ENCODE measurements at places on chromosomes 7 and 10.
A peak's percentile ranks its signal among the peaks of the same experiment; 100 is the strongest.

DNA sequence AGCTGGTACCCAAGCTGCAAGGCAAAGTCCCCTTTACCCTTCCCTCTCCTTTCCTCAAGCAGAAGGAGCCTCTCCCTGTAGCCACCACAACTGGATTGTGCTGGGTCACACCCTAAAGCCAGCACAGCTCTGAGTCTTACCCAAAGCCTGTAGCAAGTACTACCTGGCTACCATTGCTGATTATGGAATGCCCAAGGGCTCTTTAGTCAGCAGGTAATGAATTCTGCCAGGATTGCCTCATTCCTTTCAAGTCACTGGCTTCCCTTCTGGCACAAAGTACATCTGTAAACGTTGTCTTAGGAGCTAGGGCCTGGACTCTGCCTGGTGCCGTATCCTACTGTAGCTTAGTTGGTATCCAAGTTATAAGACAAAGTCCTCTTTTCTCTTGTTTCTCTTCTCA, 52.0 kb downstream of the FAS start:
- H3K27me3 ChIP-seq = no peaks in the 10 kb centered on the region
- H3K27ac ChIP-seq = no peak overlapping the region
- DNase-seq = no peak
- H3K36me3 ChIP-seq = peaks cover 4% of the 10 kb centered on the region
- H3K4me1 ChIP-seq = no peaks in the 10 kb centered on the region
- H3K4me3 ChIP-seq = no peak overlapping the region

DNA sequence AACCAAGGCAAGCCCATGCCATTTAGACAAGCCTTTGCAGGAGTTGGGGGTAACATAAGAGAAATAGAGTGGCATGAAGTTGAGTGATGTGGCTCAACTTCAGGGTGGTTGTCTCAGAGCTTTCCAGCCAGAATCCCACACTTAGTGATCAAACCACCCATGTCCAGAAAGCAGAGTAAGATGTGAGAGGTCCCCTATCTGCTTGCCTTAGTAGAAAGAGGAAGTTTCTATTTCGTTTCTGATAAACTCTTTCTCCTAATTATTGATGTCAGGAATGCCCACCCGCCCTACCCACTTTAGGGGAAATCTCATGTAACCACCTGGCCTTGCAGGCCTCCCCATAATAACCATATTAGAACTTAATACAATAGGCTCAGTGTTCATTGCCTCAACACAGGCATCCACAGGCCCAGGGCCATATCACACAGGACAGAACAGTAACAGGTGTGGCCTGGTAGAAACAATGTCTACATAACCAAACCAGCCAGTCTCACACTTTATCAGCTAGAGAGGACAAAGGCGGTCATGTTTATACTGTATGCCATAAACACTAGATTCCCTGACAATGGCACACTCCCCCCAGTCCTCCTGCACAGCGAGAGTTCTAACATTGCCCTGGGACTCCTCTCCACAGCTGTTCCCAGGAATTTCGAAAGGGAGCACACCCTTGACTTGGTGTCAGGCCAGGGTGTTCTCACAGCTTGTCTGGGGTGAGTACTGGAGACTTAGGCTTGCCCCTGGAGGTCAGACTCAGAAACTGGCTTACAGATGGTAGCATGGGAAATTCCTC, 364.4 kb downstream of the CXCL12 start:
- no peak for DNase-seq
- H3K27me3 ChIP-seq = no peaks in the 10 kb centered on the region
- H3K27ac ChIP-seq = no peak overlapping the region
- peaks cover 17% of the 10 kb centered on the region for H3K4me1 ChIP-seq

DNA sequence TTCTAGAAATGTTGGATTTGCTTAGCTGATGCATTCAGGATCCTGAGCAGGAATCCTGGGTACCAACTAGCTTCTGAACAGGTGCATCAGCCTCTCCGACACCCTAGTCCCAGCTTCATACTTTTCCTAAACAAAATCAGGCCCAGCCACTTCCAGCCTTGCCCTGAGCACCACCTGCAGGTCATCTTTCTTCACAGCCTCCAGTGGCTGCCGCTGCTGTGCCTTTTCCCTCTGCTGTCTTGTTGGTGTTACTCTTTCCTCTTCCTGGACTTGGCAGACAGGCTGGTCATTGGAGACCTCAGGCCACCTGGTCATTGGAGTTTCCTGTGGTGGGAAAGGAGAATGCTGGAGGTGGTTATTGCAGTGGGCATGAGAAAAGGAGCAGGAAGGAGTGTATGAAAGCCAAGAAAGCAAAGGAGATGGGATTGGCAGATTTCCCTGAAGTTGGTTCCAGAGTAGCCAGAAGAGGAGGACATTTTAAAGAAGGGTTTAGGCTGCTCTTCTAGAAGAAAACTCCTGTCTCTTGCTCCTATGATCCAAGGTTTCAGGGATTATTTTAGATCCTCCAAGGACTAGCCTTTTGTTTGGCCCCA, 48.2 kb upstream of the NFKB2 start:
- peak; percentile 30 for DNase-seq
- H3K4me3 ChIP-seq = no peak overlapping the region
- H3K36me3 ChIP-seq = peaks cover 65% of the 10 kb centered on the region
- H3K27me3 ChIP-seq = no peaks in the 10 kb centered on the region
- H3K27ac ChIP-seq = no peak overlapping the region

GRCh38 chr7:71925663-71926062, 486.5 kb downstream of the CALN1 start:
- no peaks in the 10 kb centered on the region for H3K36me3 ChIP-seq
- no peak overlapping the region for H3K4me3 ChIP-seq
- no peaks in the 10 kb centered on the region for H3K27me3 ChIP-seq
- DNase-seq = no peak
- H3K4me1 ChIP-seq = no peaks in the 10 kb centered on the region
- no peak overlapping the region for H3K27ac ChIP-seq

DNA sequence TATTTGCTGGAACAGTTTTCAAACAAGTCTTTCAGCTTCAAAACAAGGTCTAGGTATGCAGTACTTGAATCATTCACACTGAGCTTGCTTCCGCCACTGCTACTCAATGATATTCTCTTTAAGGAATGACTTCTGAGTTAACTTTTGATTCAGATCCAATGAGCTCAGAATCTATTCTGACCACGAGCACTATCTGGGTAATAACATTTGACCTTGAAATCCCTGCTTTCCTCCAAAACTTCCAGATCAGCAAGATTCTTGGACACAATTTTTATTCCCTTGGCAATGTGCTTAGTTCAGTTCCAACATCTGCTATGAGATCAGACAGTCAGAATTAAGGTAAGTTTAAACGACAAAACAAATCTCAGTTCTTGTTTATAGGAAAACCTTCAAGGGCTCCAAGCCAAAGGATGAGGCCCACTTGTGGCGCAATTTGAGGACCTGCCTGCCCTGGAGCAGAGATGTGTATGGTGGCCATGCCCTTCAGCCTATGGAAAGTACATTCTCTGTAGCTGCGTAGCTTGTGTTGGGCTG, 87.2 kb downstream of the RNF216 start:
- H3K27me3 ChIP-seq = no peaks in the 10 kb centered on the region
- peak overlapping the region; percentile 92 for H3K27ac ChIP-seq
- peaks cover 74% of the 10 kb centered on the region for H3K4me1 ChIP-seq

GRCh38 chr10:1204434-1205326, 148.5 kb downstream of the WDR37 start:
- H3K4me3 ChIP-seq = no peak overlapping the region
- H3K36me3 ChIP-seq = no peaks in the 10 kb centered on the region
- no peak overlapping the region for H3K27ac ChIP-seq

DNA sequence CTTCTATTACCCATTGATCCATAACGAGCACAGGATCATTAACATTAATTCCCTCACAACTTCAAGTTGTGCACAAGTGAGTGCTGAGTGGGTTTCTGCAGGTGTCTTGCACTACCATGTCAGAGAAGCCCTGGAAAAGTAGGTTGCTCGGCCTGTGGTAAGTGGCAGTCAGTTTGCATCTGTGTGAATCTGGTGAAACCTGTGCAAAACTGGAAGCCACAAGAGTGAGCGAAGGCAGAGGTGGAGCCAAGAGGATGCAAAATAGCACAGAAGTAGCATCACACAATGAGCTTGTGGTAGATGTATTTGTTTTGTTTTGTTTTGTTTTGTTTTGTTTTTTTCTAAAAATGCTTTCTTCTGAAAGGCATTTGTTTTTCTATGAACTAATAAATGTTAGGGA, 181.5 kb downstream of the THSD7A start:
- no peaks in the 10 kb centered on the region for H3K36me3 ChIP-seq
- H3K27me3 ChIP-seq = no peaks in the 10 kb centered on the region
- H3K4me3 ChIP-seq = no peak overlapping the region

DNA sequence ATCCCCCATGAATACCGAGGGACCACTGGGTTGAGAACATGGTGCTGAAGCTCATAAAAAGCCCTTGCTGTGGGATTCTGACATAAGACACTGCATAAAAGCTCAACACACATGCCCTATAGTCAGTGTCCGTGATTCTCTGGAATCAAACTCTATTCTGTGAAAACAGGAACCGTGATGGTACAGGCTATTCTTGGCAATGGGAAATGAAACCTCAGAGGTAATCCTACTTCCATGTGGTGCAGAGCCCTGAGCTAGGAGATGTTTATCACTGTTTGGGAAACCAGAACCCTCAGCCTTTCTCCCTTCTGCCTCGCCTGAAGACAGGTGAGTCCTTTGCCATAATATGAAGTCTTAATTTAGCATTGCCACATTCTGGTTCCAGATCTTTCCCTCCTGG, 80.8 kb upstream of the PRSS1 start:
- no peaks in the 10 kb centered on the region for H3K27me3 ChIP-seq
- H3K4me1 ChIP-seq = no peaks in the 10 kb centered on the region
- DNase-seq = no peak
- H3K36me3 ChIP-seq = no peaks in the 10 kb centered on the region

GRCh38 chr7:130961128-130961601, 227.2 kb upstream of the KLF14 start:
- H3K4me3 ChIP-seq = no peak overlapping the region
- H3K36me3 ChIP-seq = peaks cover 24% of the 10 kb centered on the region
- H3K4me1 ChIP-seq = peaks cover 3% of the 10 kb centered on the region
- H3K27ac ChIP-seq = no peak overlapping the region
- no peaks in the 10 kb centered on the region for H3K27me3 ChIP-seq

GRCh38 chr7:33059635-33060034, 2.9 kb downstream of the NT5C3A start:
- no peaks in the 10 kb centered on the region for H3K27me3 ChIP-seq
- H3K27ac ChIP-seq = no peak overlapping the region
- H3K4me1 ChIP-seq = peaks cover 17% of the 10 kb centered on the region

- DNase-seq = no peak
- no peaks in the 10 kb centered on the region for H3K27me3 ChIP-seq
- no peaks in the 10 kb centered on the region for H3K4me1 ChIP-seq
These were observed at the start of gene TMEM225B for GRCh38 chr7:99597762-99598501. TSS of gene TMEM225B (plus strand) at chr7:99598267. CDS start at chr7:99604389, 6,122 bp downstream.

DNA sequence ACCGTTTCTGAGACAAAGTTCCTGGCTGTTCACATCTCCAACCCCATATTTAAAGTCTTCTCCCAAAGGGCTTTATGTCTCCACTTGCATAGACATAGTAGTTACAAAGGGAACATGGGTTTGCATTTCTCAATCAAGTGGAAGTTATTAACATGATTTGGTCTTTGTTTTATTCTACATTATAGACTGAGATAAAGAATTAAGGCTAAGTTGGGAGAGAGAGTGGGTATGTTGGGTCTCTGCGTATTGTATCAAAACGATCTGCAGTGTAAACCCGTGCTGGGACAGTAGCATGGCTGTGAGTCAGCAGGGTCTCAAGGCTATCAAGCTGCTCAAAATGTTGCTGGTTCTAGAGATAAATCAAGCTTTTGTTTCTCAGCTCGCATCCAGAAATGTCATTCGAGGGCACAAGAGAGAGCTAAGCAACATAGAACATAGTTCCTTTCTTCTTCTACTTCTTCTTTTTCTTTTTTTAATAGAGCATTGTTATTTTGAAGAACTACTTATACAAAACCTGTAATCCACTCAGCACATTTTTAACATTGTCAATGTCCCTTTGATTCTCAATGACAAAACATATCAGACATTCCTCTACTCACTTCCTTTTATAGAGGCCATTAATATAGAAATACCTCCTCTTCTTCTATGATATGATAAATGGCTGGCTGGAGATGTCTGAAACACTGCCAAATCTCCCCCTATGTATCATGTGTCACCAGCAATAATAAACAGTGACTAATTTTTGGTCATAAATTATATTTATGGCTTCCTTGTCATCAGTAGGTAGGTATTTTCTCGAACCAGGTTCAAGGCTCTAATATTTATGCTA, 34.5 kb upstream of the RHOBTB1 start:
- H3K36me3 ChIP-seq = no peaks in the 10 kb centered on the region
- H3K27ac ChIP-seq = no peak overlapping the region
- H3K4me1 ChIP-seq = no peaks in the 10 kb centered on the region
- H3K27me3 ChIP-seq = no peaks in the 10 kb centered on the region

- H3K27ac ChIP-seq = no peak overlapping the region
- peaks cover 28% of the 10 kb centered on the region for H3K4me1 ChIP-seq
- no peaks in the 10 kb centered on the region for H3K27me3 ChIP-seq
- H3K4me3 ChIP-seq = no peak overlapping the region
- no peaks in the 10 kb centered on the region for H3K36me3 ChIP-seq
These were observed 94.7 kb upstream of the EFCAB10 start for GRCh38 chr7:105675934-105676371.

DNA sequence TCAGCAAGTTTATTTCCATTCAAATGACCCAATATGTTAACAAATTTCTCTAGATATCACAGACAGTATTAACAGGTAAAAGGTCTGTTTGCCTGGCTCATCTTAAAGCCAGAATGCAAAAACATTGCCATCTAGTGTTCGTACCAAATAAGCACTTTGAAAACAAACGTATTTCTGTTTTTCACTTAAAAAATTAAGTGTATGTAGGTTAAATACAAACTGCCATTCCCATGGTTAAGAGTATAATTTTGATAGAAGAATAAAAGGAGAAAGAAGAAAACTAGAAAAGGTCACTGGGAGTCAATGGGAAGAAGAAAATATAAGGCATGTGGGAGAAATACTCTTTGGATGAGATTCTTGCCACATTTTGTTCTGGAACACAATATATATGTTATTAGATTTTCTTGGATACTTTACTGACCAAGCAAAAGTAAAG, 51.0 kb downstream of the ORC5 start:
- no peaks in the 10 kb centered on the region for H3K4me1 ChIP-seq
- no peak overlapping the region for H3K27ac ChIP-seq
- no peak for DNase-seq
- no peak overlapping the region for H3K4me3 ChIP-seq

- H3K36me3 ChIP-seq = no peaks in the 10 kb centered on the region
- no peak overlapping the region for H3K4me3 ChIP-seq
- H3K27ac ChIP-seq = peak overlapping the region; percentile 1
- no peaks in the 10 kb centered on the region for H3K27me3 ChIP-seq
- no peaks in the 10 kb centered on the region for H3K4me1 ChIP-seq
- no peak for DNase-seq
These were observed 139.3 kb upstream of the ODAD2 start for GRCh38 chr10:28137907-28138880.

- no peak overlapping the region for H3K27ac ChIP-seq
- H3K27me3 ChIP-seq = no peaks in the 10 kb centered on the region
- H3K4me1 ChIP-seq = peaks cover 3% of the 10 kb centered on the region
- H3K36me3 ChIP-seq = no peaks in the 10 kb centered on the region
- no peak for DNase-seq
These were observed 13.4 kb downstream of the EBF3 start for GRCh38 chr10:129950676-129951075.

- no peak overlapping the region for H3K4me3 ChIP-seq
- no peak overlapping the region for H3K27ac ChIP-seq
- no peaks in the 10 kb centered on the region for H3K36me3 ChIP-seq
- no peaks in the 10 kb centered on the region for H3K27me3 ChIP-seq
- no peak for DNase-seq
These were observed 18.7 kb upstream of the FOXK1 start for GRCh38 chr7:4663239-4664018.

- H3K4me3 ChIP-seq = no peak overlapping the region
- DNase-seq = no peak
- no peaks in the 10 kb centered on the region for H3K4me1 ChIP-seq
- H3K36me3 ChIP-seq = no peaks in the 10 kb centered on the region
- H3K27ac ChIP-seq = no peak overlapping the region
These were observed 48.2 kb downstream of the DNAJC12 start for GRCh38 chr10:67789769-67790168.

All from tibial artery (tissue), 4 donors.